ENCODE measurements at places on chromosomes 3 and 15.
A peak's percentile ranks its signal among the peaks of the same experiment; 100 is the strongest.

DNA sequence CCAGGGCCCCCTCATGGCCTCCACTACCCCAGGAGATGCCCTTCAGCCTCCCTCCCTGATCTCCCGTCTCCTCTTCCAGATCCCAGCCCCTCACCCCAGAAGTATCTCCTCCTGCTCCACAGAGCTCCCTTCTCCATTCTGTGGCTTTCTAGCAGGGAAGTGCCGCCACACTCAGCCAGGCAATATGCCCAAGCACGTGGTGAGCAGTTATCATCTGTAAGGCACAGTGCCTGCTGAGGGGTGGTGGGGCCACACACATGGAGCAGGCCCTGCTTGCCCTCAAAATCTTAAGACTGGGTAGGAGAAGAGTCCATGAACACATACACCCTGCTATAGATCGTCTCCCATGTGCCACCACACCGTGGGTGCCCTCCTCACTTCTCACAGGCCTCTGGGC lies 2.4 kb upstream of the PHGR1 start:
- no peak for DNase-seq

DNA sequence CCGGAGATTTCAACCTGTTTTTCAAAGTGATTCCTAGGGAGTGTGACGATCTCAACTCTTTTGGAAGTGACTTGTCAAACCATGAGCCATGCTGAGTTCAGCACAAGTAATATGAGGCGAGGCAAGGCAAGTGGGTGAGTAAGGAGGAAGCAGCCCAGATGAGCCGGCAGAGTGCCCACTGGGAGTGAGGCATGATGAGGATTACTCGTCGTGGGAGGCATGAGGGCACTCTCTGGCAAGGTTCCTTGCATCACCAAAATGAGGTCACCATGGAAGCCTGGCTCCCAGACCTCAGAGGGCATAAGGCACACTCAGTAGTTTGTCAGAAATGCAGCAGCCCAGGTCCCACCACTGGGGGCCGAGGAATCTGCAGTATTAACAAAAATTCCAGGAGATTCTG lies 636.1 kb downstream of the MAGI1 start:
- peak; percentile 88 for DNase-seq

GRCh38 chr3:183227586-183227985 lies 25.5 kb upstream of the B3GNT5 start:
- DNase-seq = no peak

GRCh38 chr3:54188176-54188791 lies 65.9 kb downstream of the CACNA2D3 start:
- peak; percentile 56 for DNase-seq

DNA sequence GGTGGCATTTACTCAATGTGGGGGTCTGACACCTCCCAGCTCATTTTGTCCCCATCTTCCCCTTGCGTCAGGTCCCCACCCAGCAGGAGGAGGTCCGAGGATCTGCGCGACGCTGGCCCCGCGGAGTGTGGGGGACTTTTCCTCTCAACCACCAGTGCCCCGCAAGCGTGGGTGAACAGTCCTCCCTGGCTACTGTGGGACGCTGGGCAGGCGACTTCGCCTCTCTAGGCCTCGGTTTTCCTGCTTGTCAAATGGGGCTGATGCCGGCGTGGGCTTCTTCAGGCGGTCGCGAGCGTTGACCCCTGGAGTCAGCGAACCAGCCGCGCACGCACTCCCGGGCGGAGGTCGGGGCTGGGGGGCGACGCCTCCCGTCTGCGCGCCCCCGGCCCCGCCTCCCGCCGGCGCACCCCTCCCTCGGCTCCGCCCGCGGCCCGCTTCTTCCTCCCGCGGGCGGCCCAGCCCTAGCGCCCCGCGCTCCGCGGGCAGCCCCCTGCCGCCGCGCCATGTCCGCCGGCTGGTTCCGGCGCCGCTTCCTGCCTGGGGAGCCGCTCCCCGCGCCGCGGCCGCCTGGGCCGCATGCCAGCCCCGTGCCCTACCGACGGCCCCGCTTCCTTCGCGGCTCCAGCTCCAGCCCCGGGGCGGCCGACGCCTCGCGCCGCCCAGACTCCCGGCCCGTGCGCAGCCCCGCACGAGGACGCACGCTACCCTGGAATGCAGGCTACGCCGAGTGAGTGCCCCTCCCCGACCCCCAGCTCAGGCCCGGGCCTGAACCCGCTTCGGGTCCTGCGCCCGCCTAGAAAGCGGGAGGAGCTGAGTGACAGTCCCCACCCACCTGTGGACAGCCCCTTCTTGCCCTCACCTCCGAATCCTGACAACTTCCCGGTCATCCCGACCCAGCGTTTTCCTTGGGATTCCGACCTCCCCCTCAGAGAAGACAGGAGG lies at the start of gene PPM1M:
Gene PPM1M (plus strand): TSS at position 438 of the 942 bp plus-strand sequence. CDS start 66 bp downstream, at position 504.
- DNase-seq = peak; percentile 75
